ENCODE measurements at places on chromosomes 4 and X.

DNA sequence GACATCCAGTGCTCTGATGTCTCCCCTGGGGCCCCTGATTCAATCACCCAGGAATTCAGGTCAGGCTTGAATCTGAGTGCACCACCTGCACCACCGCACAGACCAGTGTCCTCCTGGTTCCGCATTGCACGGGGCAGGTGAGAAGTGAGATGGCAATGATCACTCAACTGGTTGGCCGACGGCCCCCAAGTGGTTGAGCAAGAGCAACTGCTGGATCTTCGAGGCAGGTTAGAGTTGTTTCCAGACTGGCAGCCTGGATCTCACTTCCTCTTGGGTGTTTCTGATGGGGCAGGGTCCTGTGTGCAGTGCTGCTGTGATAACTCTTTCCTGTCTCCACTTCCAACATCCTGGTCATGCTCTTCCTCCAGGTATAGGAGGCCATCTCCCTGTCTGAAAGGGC is 50.4 kb downstream of the C4orf50 start:
- no peak for DNase-seq

- no peak for DNase-seq
These were observed 253.1 kb upstream of the GPC4 start for GRCh38 chrX:133668225-133668931.

DNA sequence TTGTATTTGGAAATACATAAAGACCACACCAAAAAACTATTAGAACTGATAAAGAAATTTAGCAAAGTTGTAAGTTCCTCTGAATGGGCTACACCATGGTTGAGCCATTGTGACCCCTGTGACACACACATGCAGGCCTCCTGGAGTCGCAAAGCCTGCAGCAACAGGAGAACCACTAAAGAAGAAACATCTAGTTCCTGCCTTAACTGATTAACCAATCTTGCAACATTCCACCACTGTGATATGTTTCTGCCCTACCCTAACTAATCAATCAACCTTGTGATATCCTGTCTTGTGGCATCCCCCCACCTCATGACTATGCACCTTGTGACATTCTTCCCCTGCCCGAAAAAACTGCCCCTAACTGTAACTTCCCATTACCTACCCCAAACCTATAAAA is 401.8 kb downstream of the PRDM5 start:
- no peak for DNase-seq

DNA sequence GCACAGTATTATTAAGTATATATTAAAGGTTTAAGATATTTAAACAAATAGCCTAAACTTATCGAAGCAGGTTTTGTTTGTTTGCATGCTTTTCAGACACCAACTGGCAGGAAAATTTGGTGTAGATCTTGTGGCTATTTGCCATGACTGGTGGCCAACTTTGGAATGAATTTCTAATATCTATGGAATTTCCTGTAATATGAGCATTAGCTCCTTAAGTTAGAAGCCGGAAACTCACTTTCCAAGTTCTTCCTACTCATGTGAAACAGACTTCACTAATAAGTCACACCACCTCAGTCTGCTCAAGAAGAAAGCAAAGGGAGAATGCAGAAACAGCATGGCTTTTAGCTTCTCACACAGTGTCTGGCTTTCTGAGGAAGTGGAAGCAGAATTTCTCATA is 563.9 kb downstream of the GRXCR1 start:
- peak; percentile 56 for DNase-seq

DNA sequence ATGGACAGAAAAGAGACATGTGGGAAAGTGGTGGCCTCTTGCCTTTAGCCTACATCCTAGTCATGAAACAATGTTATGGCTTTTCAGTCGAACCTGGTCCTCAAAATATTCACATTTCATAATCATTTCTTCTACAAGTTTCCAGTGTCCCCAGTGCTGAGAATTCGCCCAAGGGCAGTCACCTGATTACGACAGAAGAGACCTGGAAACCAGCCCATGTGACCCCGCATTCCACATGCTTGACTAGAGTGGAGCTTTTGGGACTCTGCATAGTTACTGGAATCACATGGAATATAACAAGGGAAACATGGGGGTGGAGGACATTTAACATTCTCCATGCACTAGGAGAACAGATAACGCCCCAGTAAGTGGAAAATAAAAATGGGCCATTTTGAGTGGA is 100.1 kb downstream of the PPARGC1A start:
- peak; percentile 96 for DNase-seq

DNA sequence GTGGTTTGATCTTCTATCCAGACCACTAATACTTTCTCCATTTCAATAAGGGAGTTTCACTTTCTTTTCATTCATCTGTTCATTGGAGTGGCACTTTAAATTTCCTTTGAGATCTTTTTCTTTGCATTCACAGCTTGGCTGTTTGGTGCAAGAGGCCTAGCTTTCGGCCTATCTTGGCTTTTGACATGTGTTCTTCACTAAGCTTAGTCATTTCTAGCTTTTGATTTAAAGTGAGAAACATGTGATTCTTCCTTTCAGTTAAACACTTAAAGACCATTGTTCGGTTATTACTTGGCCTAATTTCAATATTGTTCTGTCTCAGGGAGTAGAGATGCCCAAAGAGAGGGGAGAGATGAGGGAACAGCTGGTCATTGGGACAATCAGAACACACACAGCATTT is 24.3 kb downstream of the CXCL13 start:
- DNase-seq: no peak

DNA sequence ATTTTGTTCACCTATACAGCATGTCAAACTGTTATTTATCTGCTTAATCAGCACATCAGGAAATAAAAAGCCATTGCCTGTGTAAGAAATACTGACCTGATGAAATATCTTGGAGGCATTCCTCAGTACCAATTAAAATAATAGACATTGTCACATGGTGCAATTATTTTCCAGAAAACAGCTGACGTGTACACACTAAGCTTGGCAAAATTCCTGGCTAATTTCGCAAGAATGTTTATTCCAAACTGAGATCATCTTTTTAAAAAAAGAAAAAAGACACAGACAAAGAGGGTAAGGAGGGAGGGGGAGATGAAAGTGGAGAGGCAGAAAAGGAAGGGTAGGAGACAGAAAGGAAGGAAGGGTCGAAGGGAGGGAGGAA is 61.9 kb upstream of the NFKB1 start:
- peak; percentile 95 for DNase-seq

GRCh38 chr4:170386971-170387370 is 297.2 kb upstream of the AADAT start:
- DNase-seq: peak; percentile 14

DNA sequence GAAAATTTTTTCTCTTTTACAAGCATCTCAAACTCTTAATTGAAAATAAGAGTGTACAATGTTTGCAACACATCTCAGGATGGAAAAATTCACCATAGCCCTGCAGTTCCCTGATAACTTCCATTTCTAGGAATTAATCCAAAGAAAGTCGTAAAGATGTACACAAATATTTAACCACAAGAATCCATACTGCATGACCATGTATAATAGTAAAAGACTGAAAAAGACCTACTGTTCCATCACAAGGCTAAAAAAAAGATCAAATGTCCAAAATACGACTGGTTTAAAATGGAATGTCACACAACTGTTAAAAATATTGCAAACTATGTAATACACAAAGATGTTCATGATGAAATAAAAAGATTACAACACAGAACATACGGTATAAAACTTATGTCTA is 32.1 kb downstream of the HUWE1 start:
- DNase-seq: peak; percentile 70

DNA sequence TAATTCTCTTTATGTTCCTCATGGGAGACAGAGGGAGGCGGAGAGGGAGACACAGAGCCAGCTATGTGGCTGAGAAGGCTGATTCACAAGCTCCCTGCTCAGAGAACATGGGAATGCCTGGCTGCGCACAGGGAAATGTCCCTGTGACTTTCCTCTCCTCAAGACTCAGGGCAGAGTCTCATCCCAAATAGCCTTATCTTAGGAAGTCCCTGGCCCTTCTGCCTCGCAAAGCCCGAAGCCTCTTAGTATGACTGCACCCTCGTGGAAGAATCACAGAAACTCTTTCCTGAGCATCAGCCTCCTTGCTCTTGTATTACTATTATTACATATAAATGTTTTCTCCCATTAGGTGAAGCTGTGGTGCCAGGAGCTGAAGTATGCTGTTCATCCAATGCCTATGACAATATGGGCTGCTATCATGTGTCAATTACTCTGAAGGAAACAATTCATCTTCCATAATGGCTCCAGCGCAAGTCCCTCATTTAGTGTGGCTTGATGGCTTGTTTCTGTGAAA is 230.5 kb downstream of the MGST2 start:
- no peak for DNase-seq
